Fibroblast of skin of back (primary cell): ENCODE measurements at places on chromosomes 4 and X.

DNA sequence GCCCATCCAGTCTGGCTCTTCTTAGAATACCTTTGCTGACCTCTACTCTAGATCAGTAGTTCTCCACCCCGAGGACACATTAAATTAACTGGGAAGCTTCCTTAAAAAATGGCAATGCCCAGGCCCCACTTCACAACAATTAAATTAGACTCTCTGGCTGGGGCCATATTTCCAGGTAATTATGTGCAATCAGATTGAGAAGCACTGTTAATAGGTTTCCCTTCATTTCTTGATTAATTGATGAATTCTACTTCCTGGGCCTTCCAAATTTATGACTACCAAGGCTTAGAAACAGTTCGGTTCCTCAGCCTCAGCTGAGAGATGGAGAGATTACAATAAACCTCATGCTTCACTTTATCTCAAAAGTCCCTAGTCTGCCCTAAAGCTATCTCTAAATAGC, 71.7 kb upstream of the LIMCH1 start:
- no peak for DNase-seq

GRCh38 chr4:127012549-127012948, 620.2 kb upstream of the INTU start:
- DNase-seq = peak; percentile 76

DNA sequence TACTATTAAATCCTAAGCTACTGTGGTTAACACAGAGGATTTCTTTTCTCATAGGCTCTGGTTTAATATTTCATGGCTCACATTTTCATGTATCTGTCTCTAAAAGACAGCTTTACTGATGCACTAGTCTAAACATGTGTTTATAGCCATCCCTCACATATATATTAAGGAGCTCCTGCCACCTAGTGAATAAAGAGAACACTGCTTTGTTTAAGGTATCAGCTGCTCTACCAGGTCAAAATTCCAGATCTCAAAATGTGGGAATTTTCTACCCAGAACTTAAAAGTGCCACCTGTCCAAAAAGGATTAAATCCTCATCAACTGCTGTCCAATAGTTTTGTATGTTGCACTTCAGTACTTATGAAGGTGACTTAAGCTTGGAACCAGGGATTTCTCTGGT, 188.5 kb upstream of the TEX13C start:
- DNase-seq = peak; percentile 7

DNA sequence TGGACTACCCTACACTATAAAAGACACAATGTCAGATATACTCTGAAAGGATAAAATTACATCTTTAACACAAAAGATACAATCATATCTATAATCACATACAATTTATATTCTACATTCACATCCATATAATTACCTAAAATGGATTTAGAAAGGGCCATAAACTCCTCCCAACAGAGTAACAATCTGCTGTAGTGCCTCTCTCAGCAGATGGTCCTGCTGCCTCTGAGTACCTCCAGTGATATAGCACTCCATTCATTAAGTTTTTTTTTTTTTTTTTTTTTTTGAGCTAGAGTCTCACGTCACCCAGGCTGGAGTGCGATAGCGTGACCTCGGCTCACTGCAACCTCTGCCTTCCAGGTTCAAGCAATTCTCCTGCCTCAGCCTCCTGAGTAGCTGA, 7.4 kb downstream of the ANKRD37 start:
- DNase-seq = no peak

DNA sequence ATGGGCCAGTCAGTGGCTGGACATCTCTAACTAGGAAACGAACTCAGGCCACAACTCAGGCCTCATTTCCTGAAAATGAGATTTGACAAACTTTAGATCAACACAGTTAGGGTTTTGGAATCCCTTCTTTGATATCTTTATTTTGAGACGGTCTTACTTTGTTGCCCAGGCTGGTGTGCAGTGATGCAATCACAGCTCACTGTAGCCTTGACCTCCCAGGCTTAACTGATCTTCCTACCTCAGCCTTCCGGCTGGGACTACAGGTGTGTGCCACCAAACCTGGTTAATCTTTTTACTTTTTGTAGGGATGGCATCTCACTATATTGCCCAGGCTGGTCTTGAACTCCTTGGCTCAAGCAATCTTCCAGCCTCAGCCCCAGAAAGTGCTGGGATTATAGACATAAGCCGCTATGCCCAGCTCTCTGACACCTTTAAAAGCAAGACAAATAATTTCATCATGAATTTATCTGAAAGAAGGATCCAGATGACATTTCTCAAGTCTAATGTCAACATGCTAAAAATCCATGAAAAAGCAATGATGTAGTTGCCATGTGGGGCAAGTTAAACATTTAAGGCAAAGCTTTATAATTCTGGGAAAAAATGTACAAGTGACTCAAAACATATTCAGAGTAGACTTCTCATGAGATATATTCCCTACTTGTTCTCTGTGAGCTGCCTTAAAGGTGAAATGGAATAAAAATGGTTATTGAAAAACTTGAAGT, 89.1 kb upstream of the CBR4 start:
- DNase-seq = peak; percentile 69

- DNase-seq = peak; percentile 34
Observed at GRCh38 chrX:2576793-2577192, 76.0 kb upstream of the DHRSX start.

GRCh38 chr4:18291981-18292380, 270.4 kb upstream of the LCORL start:
- DNase-seq = no peak

DNA sequence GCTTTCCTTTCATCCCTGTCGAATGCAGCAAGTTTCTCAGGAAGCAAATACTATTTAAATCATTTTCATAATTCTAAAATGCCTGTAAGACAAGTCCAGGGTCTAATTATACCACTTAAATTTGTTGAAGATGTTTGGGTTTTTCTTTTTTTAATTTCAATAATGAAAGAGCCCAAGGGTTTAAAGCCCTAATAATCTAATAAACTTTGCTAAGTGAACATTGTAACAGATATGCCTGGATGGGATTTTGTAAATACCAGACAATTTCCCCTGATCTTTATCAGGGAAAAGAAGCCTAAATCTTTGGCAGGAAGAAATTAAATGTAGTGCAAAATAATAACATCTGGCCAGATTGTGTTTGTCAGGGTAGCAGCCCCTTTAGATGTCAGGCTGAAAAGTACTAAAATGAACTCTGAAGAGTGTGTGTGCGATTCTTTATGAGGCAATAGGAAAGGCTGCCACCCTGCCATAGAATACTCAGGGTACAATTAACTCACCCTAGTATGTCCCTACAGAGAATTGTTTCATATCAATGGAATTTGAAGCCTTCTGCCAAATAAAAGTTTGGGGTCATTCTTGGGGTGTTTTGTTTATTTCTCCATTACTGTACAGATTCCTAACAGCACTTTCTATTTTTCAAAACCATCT, 45.6 kb downstream of the GPC3 start:
- peak; percentile 1 for DNase-seq

DNA sequence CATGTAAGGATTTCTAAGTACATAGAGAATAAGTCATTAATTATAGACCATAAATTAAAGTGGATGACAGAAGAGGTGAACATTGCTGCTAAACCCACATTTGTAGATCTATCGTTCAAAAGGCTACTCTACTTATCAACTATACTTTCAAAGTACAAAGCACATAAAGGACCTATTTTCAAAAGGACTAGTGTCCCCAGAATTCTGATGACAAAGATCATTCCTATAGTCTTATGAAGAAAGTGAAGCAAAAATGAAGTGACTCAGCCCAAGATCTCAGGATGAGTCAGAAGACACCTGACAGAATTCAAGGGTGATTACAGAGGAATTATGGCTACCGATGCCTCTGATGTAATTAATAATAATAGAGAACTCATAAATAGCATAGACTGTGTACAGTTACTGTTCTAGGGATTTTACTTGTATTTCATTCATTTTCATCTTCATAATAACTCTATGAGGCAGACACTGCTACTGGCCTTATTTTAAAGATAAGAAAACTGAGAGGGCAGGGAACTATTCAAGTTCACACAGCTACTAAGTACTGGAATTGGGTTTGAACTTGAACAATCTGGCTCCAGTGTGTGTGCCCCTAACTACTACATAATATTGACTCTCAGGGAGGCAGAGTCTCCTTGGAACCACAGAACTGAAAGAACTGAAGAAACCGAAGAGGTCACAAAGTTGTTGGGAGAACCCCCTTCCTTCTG, 17.1 kb downstream of the USP46 start:
- DNase-seq = peak; percentile 54

GRCh38 chr4:141645611-141646340, 9.4 kb downstream of the IL15 start:
- peak; percentile 97 for DNase-seq

DNA sequence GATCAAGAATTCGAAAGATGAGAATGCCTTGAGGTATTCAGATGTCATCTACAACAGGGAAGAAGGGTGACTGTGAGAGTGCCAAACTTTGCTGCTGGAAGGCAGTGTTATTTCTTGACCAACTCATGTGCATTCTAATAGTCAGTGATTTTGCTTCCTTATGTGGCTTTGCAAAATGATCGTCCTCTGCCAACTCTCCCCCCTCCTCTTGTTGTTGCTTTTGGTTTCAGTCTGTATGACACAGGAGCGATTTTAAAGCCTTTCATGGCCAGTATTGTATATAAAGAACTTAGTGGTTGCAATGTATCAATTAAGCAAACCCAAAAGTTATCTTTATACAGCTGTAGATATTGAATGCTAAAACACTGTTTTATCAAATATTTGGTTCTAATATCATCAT, 379.1 kb downstream of the IL1RAPL1 start:
- DNase-seq = peak; percentile 7
